Fibroblast of the aortic adventitia (primary cell): ENCODE measurements at places on chromosomes 4 and X. TPM values are rescaled to one million over a fixed set of nuclear protein-coding genes. Genes with fewer than 3 reads are reported as not detected.
A peak's percentile ranks its signal among the peaks of the same experiment; 100 is the strongest.

The MAGEA11 gene
- total RNA-seq, result not detected in 2 replicates

DNA sequence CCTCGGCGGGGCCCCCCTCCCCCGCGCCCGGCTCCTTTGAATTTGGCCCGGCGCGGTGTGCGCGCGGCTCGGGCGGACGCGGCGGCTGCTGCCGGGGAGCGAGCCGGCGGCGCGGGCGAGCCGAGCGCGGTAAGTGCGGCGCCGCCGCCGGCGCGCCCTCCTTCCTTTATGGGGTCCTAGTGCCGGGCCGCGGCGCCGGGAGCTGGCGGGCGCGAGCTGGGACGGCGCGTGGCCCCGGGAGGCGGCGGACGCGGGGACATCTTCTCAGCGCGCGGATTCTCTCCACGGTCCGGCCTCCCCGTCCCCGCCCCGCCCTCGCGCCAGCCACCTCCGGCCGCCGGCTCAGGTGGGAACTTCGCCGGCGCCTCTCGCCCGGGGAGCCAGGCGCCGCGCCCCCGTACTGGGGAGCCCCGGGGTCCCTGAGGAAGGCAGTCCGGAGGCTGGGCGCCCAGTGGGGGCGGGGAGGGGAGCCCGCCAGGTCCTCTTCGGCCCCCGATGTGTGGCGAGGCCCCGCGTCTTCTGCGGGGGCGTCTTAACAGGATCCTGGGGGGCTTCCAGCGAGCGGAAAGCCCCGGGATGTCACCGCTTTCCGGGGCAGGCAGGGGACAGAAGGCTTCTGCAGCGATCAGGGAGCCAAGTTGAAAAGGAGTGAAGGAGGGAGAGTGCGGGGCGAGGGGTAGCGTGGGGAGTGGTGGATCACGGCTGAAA, 98.4 kb upstream of the TENM3 start:
- DNase-seq, result no peak

The MAGEE2 gene
- not detected in 2 replicates for total RNA-seq

GRCh38 chr4:92305148-92305877, 1.5 kb downstream of the GRID2 start:
- peak; percentile 37 for DNase-seq

GRCh38 chr4:124579896-124580295, 132.6 kb downstream of the ANKRD50 start:
- no peak for DNase-seq

DNA sequence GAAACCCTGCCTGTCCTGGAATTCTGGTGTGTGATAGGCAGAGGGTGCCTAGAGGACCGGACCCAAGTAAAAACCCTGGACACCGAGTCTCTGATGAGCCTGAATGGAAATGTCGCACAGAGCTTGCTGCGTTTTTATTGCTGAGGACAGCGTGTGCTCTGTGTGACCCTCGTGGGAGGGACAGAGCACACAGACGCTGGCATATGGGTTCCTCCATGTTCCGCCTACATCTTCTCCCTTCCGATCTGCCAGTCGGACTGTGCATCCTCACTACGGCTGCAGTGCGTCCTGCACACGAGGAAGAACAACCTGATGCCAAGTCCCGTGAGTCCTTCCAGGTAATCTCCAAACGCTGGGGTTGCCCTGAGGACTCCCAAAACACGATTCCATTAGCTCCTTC, 68.3 kb downstream of the AFAP1 start:
- no peak for DNase-seq

DNA sequence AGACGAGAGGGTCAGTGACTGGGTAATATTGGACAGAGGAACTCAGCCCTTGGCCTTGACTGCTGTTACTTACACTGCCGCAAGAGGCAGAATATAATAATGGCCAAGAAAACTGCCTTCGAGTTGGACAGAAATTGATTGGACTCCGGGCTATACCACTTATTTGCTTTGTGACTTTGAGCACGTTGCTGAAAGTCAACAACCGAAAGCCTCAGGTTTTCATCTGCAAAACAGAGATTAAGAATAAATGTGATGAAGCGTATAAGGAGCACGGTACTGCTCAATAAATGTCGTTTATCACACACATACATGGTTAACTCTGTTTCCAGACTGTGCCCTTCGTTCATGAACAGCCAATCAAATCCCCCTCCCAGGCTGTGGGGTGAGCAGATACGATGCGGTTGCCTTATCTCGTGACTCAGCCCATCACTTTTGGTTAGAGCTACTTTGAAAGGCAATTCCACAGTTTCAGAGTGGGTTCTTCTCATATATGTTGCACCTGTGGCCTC, 91.6 kb downstream of the TSPAN7 start:
- no peak for DNase-seq

DNA sequence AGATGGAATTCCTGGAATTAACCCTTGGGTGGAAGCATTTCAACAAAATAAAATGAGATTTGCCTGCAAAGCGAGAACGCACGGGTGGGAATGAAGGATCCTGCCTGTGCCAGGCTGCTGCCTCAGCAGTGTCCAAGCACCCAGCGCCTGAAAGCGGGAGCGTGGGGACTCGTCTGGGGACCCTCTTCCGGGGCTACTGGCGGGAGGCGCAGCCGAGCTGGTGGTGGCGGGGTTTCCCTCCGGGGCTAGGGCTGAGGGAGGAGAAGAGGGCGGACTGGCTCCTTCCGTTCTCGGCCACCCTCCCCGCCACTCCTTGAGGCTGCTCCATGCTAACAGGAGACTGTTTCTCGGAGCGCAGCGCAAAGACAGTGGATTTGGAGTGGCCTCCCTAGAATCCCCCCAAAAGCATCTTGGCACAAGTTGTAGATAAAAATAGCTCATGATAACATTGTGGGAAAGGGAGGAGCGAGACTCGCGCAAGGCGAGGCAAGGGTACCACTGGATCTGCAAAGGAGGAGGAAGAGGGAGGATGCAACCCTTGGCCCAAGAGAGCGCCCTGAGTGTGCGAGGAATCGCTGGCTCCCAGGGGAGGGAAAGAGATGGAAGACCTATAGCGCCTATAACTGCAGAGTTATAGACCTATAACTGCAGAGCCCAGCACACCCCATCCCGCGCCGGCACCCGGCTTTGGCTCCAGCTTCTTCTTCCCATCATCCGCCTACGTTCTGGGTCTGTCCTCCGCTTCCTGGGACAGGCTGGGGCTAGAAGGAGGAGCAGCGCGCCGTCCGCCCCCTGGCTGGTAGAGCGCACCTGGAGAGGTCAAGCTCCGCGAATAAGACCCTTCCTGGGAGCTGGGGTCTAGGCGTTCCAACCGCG, 1.3 kb downstream of the HS3ST1 start:
- DNase-seq, result peak; percentile 24

The PGAM4 gene
- total RNA-seq, result not detected in 2 replicates

DNA sequence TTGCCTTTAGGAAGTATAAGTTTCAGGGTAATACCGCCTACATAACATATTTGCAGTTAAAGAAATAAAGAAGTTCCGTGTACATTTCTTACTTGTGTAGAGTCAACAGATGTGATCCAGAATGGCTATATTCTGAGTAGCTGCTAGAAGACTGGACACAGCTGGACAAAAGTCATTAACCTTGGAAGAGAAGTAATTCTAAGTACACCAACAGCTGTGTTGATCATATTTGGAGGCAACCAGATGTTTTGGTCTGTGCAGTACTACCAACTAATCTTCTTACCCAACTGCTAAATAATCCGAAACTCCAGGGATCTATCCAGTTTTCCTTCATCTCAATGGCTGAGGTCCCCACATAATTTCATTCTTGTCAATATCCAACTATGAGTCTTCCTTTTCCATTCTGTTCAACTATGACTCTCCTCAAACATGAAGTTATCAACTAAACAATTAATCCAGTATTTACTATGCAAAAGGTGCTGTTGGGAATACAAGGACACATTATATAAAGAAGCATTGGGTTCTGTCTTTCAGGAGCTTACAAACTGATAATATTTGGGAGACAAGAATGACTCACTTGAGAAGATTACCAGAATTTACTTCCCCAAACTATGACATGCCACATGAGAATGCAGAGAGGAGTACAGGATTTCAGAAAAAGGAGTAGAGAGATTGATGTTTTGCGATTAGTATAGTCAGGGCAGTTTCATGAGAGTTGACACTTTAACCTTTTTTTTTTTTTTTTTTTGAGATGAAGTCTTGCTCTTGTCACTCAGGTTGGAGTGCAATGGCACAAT, 78.2 kb downstream of the COL4A6 start:
- DNase-seq, result no peak

The TMEM47 gene
- total RNA-seq, result 25.3 and 68.1 TPM in 2 replicates

- peak; percentile 25 for DNase-seq
These were observed 27.2 kb downstream of the NOP14 start for GRCh38 chr4:2935762-2936743.
